Activated gamma-delta T cell (primary cell): ENCODE measurements at places on chromosomes 7 and 10.

GRCh38 chr10:58305821-58306220, 29.0 kb upstream of the UBE2D1 start:
- DNase-seq, result no peak

GRCh38 chr10:122458693-122459092, 2.7 kb upstream of the HTRA1 start:
- no peak for DNase-seq

GRCh38 chr10:83562381-83562780, 576.9 kb upstream of the GHITM start:
- DNase-seq, result no peak

DNA sequence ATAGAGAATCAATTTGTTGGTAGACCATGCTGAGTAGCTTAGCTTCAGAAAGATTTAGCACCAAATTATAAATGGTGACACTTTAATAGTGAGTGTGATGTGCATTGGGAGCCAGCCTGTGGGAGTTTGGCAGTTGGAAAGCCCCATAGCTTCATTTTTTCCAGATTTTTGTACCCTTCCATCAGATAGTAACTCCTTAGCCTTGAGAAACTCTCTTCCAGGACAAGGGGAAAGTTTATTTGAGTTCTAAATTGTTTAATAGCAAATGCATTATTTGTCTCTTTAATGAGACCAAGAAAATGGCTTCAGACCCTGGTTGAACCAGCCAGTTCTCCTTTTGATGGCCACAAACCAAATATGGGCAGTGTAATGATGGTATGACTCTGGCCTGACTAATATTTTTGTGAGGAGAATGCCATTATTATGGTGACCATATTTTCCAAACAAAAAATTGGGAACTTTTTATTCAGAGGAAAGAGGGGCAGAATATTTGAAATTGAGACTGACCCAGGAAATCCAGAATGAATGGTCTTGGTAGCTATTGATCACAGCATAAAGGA, 49.8 kb downstream of the PLCE1 start:
- DNase-seq, result no peak

GRCh38 chr10:1551636-1552338, 185.5 kb downstream of the ADARB2 start:
- no peak for DNase-seq

GRCh38 chr10:21047096-21047495, 150.0 kb upstream of the NEBL start:
- DNase-seq, result no peak

GRCh38 chr7:121187222-121187621, 141.6 kb upstream of the WNT16 start:
- DNase-seq, result no peak

GRCh38 chr7:132443761-132444520, 132.3 kb downstream of the PLXNA4 start:
- no peak for DNase-seq

DNA sequence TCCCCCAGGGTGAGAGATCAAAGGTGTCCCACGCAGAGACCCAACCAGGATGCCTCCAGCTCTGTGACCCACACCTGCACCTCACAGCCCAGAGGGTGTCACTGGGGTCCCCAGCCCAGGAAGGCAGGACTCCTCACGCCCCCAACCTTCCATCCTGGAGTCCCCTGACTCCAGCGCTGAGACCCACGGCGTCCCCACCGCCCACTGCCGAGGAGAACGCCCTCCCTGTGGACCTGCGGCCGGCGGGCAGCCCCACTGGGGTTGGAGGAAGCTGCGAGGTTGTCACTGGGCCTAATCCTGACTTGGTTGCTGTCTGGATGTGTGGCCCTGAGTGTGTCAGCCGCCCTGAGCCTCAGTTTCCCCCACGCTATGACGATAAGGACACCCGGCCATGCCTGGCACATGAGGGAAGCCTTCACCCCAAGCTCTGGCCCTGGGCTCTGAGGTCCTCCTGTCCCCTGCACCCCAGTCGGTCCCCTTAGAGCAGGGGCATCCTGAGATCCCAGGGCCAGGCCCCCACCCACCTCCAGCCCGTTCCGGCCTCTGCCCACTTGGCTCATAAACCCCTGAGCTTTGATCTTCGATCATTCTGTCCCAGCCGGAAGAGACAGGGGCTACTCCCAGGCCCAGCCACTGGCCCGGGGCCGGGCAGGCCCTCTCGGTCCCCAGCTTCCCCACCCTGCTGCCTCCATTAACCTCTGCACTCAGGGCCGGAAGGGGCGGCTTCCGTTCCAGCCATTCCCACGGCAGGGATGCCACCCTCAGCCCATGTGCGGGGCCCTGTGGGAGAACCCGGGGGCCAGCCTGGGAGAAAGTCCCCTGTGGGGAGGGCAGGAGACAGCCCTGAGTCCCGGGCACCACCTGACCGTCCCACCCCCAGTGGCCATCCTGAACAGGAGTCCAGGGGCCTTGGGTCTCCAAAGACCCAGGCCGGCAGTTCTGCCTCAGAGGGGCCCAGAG, 113.2 kb downstream of the MICALL2 start:
- DNase-seq, result no peak

GRCh38 chr10:79155301-79156081, 86.7 kb downstream of the ZMIZ1 start:
- DNase-seq, result no peak

GRCh38 chr7:132116369-132116768, 459.9 kb downstream of the PLXNA4 start:
- no peak for DNase-seq

- DNase-seq, result no peak
These were observed 68.9 kb upstream of the ANTXRL start for GRCh38 chr10:46217752-46218453.

- no peak for DNase-seq
These were observed 35.0 kb upstream of the IL15RA start for GRCh38 chr10:6012121-6012905.

DNA sequence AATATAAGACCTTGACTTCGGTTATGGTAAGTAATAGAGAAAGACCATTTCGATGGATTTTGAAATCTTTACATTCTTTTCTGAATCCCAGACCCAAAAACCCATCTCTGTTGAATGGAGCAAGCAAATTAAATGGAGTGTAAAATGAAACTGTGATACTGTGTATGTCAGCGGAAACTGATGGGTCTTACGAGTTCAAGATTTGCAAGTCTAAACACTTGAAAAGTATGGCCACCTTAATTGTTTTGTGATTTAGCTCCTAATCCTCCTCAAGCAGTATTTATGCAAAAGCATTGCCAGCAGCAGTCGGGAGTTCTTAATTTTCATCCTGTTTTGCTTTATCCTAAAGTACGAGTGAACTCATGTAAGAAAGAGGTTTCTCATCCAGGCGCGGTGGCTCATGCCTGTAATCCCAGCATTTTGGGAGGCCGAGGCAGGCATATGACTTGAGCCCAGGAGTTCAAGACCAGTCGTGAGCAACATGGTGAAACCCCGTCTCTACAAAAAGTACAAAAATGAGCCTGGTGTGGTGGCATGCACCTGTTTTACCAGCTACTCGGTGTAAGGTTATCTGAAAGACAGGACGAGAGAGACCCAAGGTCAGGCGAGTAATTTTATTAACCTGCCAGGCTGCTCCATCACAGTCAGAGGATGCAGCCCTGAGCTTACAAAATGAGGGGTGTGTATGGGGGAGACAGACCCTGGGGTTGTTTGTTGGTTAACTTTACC, 5.8 kb upstream of the DHTKD1 start:
- no peak for DNase-seq

DNA sequence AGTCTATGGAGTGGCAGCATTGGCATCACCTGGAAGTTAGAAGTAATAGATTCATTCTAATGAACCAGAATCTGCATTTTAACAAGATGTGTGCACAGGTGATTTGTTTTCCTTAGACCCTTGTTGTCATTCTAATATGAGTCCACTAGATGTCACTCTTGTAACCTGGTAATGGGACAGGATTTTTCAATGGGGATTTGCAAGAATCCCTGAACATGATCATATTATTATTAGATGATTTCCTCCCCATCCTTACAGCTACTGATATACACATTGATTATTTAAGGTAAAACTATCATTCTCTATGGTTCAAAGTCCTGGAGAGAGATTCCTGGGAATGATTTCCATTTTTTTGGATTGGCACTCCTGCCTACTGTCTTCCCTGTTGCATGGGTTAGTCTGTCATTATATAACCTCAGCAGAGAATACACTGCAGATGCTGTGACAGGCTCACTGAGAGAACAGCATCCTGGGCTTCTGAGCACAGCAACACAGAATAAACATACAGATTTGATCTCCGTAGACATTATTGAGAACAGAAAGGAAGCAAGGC, 194.9 kb downstream of the SUGCT start:
- no peak for DNase-seq

DNA sequence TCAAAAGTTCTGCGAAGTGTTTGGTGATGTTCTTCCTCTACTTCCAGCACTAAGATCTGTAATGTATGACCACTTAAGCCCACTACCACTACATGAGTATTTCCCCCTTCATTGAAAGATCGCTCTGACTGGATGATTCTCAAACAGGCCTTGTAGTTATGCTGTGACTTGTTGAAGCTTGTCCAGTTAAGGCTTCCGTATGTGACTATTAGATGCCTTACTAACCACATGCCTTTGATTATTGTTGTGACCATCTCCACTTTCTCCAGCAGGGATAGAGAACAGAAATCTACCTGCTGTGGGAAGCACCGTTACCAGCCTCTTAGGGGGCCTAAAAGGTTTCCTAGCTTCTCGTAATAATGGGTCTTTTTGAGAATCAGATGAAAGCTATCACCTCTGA, 81.1 kb downstream of the NOC3L start:
- no peak for DNase-seq

- no peak for DNase-seq
These were observed 148.5 kb downstream of the POLR1F start for GRCh38 chr7:19560111-19560883.

DNA sequence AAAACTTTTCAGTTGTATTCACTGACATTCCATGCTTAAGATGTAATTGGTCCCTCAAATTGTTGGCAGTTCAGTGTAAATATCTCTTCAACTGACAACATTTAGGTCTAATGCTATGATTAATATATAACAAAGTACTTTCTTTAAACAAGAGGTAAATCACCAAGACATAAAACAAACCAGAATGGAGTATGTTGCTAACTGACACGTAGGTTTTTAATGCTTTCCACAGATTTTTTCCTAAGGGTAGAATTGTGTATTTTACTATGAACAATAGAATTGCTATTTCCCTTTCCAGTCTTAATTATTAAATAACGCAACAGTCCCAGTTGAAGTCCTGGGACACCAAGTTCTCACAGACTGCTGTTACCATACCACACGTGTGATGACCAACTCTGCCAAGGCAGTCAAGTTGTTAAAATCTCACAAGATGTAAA, 4.1 kb downstream of the JCAD start:
- DNase-seq, result no peak

DNA sequence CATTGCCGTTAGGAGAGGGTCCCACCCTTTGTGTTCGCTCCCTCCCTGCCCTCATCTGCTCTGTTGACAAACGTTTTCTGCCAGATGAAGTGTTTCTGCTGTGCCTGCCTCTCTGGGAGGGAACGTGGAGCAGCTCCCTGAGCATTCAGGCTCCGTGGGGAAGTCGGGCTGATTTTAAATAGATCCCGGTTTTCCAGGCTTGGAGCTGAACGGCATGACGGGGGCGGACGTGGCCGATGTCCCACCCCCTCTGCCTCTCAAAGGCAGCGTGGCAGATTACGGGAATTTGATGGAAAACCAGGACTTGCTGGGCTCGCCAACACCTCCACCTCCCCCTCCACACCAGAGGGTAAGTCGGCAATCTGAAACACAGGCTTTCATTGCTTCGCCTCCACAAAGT, 101.9 kb upstream of the NPS start:
- DNase-seq, result no peak

GRCh38 chr7:159023746-159024145, 120.9 kb downstream of the VIPR2 start:
- DNase-seq, result no peak

DNA sequence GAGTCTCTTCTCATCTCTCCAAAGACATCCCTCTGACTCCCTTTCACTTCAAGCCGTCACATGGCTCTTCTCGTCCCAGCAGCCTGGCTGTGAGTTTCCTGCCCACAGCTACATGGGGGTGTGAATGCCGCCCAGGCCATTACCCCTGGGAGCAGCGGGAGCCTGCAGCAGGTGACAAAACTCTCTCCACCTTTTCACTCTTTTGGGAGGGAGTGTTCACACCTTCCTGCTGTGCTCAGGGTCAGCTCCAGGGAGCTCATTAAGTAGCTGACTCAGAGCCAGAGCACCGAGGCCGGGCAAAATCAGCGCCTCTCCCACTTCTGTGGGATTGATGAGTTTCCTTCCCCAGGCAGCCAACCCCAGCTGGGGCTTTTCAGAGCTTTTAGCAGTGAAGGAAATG, 271.3 kb downstream of the TYW1 start:
- DNase-seq, result no peak

DNA sequence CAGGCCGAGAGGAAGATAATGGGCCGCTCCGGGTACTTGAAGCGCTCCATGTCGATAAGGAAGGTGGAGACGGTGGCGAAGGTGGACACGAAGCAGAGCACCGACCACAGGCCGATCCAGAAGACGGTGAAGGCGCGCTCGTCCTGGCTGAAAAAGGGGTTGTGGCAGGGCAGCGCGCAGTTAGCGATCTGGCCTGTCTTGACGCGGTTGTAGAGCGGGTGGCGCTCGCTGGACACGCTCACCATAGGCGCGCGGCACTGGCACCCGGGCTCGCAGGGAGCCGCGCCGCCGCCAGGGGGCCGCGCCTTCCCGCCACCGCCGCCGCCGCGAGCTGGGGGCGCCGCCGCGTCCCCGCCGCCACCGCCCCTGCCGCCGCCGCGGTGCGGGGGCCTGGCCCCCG, 1.6 kb downstream of the FZD8 start:
- DNase-seq, result no peak

DNA sequence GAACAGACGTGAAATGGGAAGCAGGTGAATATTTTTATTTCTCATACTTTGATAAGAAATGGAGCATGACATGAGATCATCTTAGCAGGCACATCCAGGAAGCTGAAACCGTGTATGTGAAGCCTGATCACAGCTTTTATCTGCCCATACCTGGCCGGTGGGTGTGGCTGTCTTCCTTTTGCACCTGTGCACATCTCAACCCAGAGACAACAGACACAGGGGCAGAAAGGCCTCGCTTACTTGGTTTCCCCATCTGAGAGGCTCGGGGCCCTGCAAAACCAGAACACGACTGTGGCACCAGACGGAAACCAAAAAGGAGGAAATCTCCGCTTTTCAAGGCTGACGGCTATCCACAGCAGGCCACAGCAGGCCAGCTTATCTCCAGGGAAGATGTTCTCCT, 116.4 kb downstream of the TCERG1L start:
- no peak for DNase-seq

GRCh38 chr10:33382921-33383713, 48.6 kb upstream of the NRP1 start:
- no peak for DNase-seq

- no peak for DNase-seq
These were observed 26.7 kb downstream of the TAS2R41 start for GRCh38 chr7:143504215-143504936.
